ENCODE measurements at places on chromosomes 3 and 15.

- no peak for DNase-seq
Observed at GRCh38 chr15:31341071-31341470, 14.4 kb downstream of the KLF13 start.

GRCh38 chr3:184738982-184739381, 27.1 kb upstream of the MAGEF1 start:
- no peak for DNase-seq

- peak; percentile 73 for DNase-seq
Observed at GRCh38 chr3:42055291-42055690, 35.9 kb upstream of the TRAK1 start.

- peak; percentile 66 for DNase-seq
Observed at GRCh38 chr3:142276781-142277180, 51.4 kb upstream of the GK5 start.

DNA sequence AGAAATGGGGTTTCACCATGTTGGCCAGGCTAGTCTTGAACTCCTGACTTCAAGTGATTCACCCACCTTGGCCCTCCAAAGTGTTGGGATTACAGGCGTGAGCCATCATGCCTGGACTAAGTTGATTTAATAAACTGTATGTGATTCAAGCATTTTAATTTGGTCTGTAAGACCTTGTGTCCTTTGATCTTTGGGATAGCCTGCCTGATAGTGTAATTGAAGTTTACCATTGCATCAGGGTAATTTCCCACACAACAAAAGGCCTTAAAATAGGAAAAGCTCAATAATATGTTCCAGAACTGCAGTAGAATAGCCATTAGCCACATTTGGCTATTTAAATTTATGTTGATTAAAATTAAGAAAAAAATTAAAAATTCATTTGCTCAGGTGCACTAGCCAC, 25.2 kb upstream of the DENND6A start:
- no peak for DNase-seq

DNA sequence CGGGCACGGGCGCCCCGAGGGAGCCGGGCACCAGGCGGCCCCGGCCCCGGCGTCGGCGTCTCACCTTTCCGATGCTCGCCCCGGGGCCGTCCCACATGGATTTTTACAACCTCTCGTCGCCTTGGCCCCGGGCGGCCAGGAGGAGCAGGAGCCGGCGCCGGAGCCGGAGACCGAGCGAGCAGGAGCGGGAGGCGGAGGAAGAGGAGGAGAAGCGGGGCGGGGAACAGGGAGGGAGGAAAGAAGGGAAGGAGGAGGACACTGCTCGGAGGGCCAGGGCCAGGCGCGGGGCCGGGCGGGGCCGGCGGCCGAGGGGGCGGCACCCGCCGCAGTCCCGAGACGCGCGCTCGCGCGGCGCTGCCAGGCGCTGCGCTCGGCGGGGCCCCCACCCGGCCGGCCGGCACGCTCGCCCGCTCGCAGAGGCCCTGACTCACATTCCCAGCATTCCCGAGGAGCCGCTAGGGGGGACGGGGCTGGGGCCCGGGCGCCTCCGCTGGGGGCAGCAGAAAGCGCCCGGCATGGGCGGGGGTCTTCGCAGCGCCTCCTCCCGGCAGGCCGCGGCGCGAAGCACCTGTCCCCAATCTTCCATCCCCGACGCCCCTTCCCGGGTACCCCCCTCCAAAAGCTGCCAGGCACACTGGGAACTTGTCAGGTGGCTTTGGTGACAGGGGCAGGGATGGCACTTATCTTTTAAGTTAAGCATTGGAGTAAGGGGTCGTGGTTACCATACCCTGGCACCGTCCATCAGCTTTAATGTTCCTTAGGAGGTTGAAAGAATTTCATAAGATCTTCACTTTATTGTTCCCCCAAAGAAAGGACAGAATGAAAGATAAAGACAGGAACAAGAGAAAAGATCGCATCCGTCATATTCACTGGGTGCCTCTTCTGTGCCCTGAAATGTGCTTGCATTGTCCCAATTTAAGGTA, at the start of gene ERC2:
TSS of gene ERC2 (minus strand) at position 284 of the 923 bp plus-strand sequence.
- DNase-seq: peak; percentile 38

- DNase-seq: peak; percentile 83
Observed at GRCh38 chr3:151468284-151468917, 7.5 kb upstream of the IGSF10 start.

GRCh38 chr15:39102431-39102830, 478.4 kb upstream of the THBS1 start:
- no peak for DNase-seq

GRCh38 chr15:94416820-94417219, 185.5 kb downstream of the MCTP2 start:
- no peak for DNase-seq

GRCh38 chr3:6120786-6121185, 740.1 kb upstream of the GRM7 start:
- DNase-seq: no peak

GRCh38 chr3:195905970-195906864, 2.1 kb downstream of the TNK2 start:
- DNase-seq: peak; percentile 58

- DNase-seq: no peak
Observed at GRCh38 chr15:32688151-32688639, 29.6 kb upstream of the GREM1 start.

DNA sequence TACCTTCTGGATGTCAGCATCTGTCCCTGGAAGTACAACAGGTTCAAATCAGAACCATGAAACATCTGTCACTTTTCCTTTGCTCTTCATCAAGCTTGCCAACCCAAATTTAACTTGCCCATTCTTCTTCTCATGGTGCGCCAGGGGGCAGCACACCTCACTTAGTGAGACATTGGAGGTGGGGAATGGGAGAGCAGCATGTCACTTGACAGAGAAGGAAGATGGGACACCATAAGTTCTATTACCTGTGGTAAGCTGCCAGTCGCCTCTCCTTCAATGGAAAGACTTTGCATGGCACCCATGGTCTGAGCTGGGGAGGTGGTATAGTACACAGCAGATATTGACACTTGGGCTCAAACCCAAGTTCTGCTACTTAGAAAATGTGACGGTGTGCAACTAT, 2.9 kb downstream of the SCN5A start:
- DNase-seq: peak; percentile 65

- DNase-seq: no peak
Observed at GRCh38 chr15:89333011-89333860, 1.4 kb downstream of the POLG start.

DNA sequence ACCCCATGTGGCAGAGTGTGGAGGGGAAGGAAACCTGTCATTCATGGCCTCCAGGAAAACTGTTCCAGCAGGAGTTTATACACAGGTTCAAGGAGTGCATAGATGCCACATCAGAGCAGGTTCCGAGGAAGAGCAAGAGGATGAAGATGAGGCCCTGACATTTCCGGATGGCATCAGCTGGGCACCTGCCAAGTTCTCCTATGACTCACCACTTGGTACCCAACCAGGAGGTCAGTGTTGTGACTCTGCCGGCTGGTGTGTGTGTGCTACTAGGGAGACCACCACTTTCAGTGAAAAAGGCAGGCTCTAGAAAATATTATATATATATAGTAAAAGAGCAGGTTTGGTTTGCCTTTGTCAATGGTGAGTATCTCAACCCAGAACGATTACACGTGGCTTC, 69.3 kb downstream of the NTRK3 start:
- DNase-seq: no peak

DNA sequence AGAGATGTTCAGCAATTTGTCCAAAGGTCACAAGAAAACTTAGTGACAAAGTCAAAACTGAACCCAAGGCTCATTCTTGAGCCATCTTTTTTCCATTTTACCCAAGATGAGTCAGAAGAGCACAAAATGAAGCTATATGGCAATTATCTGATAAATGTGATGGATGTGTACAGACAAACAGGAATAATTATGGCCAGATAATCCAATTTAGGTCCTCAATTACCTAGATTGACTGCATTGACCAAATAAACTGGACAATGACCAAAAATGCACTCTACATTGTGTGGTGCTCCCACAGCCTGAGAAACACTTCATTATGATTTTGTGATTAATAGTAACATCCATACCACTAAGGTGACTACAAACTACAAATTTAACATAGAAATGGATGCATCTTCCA, 1105.8 kb downstream of the IGSF11 start:
- no peak for DNase-seq

GRCh38 chr3:188310270-188310710, 156.3 kb downstream of the LPP start:
- peak; percentile 20 for DNase-seq

- DNase-seq: peak; percentile 81
Observed at GRCh38 chr15:39597751-39598185, 16.9 kb downstream of the THBS1 start.

GRCh38 chr3:113844622-113845222, 6.1 kb downstream of the GRAMD1C start:
- peak; percentile 76 for DNase-seq
